CD4-positive, CD25-positive, alpha-beta regulatory T cell (primary cell): ENCODE measurements at places on chromosomes 11 and 22. TPM values are rescaled to one million over a fixed set of nuclear protein-coding genes. Genes with fewer than 3 reads are reported as not detected.

DNA sequence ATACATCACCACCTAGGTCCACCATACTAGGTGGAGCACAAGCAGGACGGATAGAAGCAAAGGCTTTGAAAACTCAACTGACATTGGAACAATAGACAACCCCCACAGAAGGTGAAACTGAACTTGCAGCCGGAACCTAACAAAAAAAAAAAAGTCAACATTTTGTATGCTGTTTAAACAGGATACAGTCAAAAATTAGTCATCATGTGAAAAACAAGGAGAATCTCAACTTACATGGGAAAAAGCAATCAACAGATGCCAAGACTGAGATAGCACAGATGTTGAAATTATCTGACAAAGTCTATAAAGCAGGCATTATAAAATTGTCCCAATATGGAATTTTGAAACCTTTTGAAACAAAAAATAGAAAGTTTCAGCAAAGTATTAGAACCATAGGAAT is 123.8 kb downstream of the RAB38 start:
- DNase-seq = no peak

DNA sequence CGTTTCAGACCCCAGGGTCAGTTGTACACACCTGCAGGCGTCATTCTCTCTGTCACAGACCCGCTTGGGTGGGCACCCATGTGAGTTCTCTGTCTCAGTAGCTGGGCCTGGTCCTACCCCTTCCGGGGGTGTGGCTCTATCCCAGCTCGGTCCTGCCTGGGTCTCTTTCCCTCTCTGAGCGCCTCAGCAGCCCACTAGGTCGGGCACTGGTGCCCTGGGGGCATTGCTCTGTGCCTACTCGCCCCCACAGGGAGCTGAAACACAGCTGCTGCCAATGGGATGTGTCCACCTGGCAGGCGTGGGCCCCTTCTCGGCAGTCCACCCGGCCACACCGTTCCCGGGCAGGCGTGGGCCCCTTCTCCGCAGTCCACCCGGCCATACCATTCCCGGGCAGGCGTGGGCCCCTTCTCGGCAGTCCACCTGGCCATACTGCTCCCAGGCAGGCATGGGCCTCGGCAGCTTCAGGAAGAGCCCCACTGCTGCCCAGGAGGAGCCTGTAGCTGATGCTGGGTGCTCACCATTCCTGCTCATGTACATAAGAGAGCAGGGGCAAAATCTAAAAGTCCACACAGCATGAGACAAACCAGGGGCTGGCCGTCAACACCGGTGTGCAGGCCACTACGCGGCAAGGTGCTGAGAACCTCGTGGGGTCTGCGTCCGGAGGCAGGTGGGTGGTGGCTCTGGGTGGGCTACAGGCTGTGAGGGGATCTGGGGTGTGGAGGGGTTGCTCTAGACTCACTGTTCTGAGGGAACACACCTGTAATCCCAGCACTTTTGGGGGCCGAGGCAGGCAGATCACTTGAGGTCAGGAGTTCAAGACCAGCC is 12.3 kb downstream of the MLC1 start:
- no peak for DNase-seq

GRCh38 chr11:27611947-27612455 is 88.3 kb downstream of the BDNF start:
- no peak for DNase-seq

GRCh38 chr11:77967753-77968152 is 26.7 kb downstream of the INTS4 start:
- DNase-seq = no peak

DNA sequence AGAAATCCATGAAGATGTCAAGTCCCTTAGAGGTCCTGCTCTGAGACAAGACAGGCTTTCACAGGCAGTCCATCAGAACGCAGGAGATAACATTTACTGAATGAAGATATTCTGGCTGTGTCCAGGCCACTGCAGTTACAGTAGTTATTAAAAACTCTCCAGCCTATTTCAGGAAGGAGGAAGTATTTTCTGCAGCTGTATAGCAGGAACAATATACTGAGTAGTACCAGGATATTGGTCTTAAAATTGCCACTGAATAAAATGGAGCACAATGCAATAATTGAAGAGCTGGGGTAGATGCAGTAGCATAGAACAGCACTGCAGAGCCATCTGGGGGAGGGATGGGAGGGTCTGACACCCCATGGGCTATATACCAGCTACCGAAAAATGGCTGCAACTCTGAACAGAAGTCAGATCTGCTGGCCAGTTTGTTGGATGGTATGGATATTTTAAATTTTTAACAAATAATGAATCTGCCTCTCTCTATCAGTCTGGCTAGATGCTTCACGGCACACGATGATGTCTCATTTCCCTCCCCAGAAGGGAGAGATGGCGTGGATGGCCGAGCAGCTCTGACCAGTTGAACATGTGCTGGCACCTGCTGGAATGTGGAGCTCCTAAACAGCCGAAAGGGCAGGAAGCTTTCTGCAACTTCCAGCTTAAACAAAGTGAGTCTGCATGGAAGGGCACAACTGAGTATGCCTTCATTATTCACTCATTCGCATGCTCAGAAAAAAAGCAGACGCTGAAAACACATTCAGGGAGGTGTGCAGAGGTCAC is 342.1 kb upstream of the SYN3 start:
- no peak for DNase-seq

DNA sequence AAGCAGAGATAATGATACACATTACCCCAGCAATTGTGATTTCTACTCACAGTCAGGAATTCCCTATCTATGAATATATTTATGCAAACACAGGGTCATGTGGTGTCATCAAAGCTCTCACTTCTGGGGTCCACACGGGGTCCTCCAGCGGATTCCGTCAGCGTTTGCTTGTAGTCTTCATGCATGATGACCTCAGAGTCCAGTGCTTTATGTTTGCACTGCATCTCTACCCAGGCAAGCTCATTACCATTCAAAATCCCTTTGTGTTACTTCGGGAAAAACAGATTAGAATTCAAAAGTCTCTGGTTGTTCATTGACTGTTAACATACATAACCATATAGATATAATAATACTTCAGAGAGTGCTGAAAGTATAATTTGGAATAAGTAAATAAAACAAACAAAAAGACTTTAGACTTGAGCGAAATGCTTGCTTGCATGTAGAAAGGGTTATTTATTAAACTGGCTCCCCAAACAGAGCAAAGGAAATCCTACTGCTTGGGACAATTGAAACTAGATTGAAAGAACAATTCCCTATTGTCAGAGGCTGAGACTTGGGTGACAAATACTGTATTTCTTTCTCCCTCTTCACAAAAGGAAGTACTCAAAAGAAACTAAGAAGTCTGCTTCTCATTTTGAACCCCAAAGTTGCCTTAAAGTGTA is 423.1 kb downstream of the ETS1 start:
- DNase-seq = no peak

GRCh38 chr22:34414467-34415440 is 494.5 kb upstream of the LARGE1 start:
- no peak for DNase-seq

DNA sequence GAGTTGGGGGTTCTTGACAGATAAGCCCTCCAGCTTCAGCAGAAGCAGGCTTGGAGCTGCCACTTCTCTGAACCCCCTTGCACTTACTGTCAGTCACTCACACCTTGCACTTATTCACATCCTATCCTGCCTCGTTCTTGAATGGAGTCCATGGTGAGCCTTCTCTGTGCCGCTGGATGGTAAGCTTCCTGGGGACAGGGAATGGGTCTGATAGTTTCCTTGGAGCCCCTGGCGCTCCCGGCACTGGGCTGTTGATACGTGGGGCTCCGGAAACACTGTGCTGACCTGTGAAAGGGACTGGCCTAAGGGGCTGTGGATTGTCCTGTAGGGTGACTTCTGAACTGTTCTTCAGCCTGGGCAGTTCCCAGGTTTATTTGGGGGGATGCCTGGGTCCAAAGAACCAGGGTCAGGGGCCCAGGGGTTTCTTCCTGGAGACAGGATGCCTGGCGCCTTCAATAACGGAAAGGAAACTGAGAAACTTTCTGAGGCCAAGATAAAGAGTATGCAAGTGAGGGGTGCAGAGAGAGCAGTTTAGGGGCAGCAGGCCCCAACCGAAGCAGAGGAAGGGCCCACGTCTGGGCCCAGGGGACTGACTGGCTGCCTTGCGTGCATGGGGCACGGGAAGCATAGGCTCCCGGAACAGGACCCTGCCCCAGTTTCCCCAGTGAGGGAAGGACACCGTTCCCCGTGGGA is 709 bp upstream of the ST3GAL4 start:
- DNase-seq = peak; percentile 30

DNA sequence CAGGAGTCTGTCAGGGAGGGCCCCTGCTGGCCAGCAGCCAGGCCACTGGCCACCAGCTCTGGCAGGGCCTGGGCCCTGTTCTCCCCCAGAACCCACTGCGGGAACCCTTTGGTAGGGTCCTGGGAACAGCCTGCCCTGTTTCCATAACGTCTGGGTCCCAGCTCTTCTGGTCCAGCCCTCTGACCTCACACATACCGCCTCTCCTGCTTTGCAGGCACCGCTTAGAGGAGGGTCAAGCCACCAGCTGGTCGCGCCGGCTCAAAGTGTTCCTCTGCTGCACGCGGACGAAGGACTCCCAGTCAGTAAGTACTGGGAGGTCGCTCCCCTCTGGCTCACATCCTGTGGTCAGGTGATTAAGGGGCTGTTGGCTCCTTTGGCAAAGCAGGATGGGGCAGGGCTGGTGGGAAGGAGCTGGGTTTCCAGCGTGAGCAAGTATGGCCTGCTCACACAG is 26.6 kb upstream of the MYRF start:
- DNase-seq = no peak

- no peak for DNase-seq
Observed at GRCh38 chr22:37753746-37754145, 54.0 kb upstream of the GCAT start.

DNA sequence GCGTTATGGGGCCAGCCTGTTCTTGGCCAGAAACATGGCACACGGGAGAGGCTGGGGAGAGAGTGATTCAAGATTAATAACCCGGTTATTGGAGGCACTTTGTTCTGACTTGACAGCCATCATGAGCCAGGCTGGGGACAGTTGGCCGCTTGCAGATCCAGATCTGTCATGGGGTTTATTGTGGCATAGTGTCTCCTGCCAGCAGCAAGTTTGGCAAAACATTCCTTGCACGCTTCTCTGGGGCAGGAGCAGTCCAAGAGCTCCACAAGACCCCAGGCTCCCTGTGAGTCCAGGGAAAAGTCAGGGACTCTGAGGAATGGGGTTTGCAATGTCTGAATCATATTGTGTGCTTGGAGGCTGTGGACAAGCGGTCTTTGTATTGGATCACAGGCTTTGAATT is 270.4 kb downstream of the MIAT start:
- no peak for DNase-seq

- no peak for DNase-seq
Observed at GRCh38 chr22:27210111-27210730, 552.8 kb downstream of the MIAT start.

GRCh38 chr11:105673089-105673488 is 63.2 kb downstream of the GRIA4 start:
- DNase-seq = peak; percentile 24

DNA sequence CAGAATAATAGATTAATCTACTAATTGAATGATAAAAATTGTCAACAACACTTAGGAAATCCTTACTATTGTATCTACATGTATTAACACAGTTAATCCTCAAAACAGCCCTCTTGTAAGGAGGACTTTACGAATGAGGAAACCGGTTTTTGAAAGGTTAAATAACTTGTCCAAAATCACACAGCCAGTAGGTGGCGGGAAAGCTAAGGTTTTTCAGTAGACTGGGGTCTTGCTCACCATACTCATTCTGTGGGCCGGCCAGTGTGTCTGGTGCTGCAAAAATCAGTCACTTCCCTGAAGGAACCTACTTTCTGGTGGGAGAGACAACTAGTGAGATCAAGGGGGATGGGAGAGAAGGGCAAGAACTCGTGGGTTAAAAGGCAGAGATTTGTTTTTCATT is 3.8 kb downstream of the DCPS start:
- DNase-seq = no peak

DNA sequence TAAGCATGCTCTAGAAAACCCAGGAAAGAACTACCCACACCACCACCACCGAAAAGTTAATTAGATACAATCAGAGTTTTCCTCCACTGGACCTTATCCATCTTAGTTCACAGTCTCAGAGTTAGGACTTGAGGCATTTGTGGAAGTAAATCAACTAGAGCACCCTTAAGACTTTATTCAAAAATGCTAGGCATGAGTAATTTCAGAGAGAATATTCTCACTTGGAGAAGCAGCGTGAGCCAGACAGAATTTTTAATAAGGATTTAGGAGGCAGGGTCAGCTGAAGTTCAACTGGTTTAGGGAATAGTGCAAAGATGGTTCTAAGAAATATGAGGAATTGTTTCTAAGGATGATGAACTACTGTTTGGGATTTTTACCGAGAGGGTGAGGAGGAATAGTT is 1.2 kb upstream of the OLFML1 start:
- no peak for DNase-seq

DNA sequence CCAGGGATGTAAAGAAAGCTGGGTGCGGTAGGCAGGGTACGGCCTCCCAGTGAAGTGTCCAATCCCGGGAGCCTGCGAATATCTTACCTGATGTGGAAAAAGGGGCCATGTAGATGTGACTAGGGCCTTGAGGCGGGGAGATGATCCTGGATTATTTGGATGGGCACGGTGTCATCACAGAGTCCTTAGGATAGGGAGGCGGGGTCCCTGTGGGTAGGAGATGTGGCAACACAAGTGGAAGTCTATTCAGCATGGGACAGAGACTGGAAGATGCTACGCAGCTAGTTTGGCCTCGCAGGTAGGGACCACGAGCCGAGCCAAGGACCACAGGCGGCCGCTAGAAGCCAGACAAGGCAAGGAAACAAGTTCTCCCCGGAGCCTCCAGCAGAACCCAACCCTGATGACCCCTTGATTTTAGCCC is 46.4 kb upstream of the SHANK2 start:
- DNase-seq = no peak

DNA sequence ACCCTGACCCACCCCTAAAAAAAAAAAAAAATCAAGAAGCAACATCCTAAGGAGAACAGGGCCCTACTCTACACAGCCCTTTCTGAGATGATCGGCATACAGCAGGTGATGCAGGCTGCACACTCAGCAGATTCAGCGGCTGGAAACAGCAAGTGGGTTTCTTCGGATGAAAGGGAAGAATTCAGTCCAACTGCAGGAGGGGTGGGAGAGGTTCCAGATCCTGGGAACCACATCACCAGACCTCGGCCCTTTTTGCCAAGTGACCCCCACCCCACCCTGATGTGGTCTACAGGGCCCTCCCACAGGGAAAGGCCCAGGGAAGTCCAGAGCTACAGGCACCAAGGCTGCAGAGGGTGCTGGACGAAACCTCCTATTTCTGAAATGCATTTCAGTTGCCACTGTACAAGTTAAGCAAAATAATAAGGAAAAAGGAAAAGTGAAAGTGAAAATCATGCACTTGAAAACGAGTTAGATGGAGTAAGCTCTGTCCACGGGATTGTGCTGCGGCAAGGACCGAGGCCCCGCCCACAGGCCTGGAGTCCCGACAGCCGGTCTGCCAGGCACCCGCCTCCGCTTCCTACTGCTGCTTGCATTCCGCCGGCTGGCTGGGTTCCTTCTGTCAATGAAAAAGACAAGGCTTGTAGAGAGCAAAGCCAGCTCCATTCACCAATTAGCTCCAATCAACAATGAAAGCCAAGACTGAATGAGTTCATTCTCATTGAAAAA is 16.0 kb upstream of the PHLDA2 start:
- no peak for DNase-seq

UCP3 gene
- 0.19 TPM for polyA plus RNA-seq

VSIG2 gene
- polyA plus RNA-seq = 0.71 TPM
